ENCODE measurements at places on chromosomes 6 and 20.

- DNase-seq: no peak
Measured at GRCh38 chr6:128569732-128570679, 49.6 kb upstream of the PTPRK start.

GRCh38 chr20:19735446-19735845, 22.6 kb upstream of the RIN2 start:
- DNase-seq: no peak

GRCh38 chr6:111730864-111731263, 125.2 kb upstream of the TRAF3IP2 start:
- no peak for DNase-seq

DNA sequence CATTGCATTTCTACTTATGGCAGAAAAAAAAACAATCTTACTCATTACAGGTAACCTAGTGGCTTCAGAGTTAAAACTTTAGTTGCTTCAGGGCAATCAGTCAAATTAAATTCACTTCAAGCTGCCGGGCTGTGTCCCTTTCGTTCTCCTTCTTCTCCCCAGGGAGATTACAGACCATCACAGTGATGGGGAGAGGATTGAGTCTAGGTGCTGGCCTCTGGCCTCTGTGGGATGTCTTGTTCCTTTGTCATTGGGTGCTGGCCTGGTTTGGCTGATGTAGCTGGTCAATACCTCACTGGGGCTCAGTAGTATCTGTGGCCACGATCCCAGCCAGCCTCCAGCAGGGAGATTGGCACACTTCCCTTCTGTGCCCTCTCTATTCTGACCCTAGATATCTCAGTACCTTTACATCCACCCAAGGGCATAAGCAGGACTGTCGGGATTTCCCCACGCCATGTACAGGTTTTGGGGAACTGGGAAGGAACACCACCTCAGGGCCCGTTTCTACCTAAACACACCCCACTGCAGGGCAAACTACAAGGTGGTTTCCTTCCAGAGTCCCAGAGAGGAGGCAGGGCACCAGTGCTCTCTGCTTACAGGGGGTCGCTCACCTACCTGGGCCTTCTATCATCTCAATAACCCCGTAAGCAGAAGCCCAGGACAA, 15.4 kb downstream of the FYN start:
- no peak for DNase-seq

- no peak for DNase-seq
Measured at GRCh38 chr6:164040994-164041393, 626.5 kb downstream of the QKI start.

DNA sequence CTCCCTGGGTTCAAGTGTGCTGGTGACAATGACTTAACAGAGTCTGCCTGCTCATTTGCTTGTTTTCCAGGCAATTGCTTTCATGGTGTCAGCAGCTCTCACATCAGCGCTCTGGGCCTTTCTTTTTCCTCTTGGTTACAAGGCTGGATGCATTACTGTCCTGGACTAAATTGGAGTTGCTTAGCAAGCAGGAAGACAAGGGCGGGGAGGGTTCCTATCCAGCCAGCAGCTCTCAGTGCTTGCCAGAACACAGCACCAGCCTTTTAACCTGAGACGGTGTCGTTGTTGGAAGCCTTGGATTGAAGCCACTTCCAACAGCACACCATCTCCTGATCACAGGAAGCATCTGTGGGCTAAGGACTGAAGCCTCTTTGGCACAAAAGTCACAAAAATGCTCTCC, 606.9 kb downstream of the CDH26 start:
- no peak for DNase-seq

DNA sequence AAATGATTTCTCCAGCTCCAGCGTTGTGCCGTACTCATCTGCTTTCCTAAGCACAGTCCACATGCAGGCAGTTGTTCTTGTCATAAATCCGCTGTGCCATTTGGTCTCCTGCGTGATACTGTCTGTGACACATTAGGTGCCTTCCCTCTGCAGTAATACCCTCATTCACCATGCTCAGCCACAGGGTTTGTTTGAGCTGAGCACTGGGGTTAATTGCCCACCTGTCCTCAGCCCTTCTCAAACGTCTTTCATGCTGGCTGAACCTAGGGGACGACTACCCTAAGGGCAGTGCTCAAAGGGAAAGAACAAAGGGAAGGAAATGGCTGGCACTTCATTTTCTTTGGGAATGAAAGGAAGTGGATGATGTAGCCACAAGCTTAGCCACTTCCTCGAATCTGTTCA, 64.2 kb upstream of the MYLIP start:
- DNase-seq: no peak

DNA sequence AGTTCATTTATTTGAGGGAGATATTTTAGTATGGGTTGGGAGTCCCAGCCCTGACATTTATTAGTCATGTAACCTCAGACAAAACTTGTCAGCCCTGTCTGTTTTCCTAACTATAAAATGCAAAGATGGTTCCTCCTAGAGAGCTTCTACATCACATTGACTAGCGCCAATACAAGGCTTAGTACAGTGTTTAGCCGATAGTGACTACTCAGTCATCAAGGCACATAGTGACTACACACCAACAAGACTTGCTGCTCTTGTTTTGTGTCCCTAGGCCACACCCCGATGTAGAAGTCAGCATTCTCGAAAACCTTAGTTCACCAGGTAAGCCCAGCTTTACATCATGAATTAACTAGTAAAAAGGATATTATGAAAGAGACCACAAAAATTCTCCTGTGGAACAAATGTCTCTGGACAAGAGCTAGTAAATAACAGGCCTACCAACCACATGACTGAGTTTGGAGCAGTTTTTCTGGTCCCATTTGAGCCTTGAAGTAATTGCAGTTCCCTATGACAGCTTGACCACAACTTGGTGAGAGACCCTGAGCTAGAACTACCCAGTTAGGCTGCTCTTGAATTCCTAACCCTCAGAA, 68.8 kb downstream of the PFDN4 start:
- DNase-seq: no peak

DNA sequence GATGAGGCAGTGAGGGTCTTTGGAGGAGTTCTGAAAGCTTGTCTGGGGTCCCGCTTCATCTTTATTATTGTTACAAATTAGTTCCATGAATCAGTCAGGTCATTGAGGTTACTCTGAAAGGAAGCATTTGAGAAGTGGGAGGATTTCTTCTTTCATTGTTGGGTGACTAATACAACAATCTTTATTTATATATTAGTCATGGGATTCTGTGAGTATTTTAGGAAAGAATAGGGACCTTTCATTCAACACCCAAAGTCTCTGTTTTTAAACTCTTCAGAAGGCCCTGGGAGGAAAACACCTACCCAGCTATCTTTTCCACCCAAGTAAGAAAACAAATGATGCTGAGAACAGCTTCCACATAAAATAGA, 98.3 kb downstream of the SOD2 start:
- no peak for DNase-seq

GRCh38 chr6:166420351-166420750, 37.6 kb upstream of the MPC1 start:
- no peak for DNase-seq

- no peak for DNase-seq
Measured at GRCh38 chr6:30881392-30882203, 2.7 kb upstream of the DDR1 start.

DNA sequence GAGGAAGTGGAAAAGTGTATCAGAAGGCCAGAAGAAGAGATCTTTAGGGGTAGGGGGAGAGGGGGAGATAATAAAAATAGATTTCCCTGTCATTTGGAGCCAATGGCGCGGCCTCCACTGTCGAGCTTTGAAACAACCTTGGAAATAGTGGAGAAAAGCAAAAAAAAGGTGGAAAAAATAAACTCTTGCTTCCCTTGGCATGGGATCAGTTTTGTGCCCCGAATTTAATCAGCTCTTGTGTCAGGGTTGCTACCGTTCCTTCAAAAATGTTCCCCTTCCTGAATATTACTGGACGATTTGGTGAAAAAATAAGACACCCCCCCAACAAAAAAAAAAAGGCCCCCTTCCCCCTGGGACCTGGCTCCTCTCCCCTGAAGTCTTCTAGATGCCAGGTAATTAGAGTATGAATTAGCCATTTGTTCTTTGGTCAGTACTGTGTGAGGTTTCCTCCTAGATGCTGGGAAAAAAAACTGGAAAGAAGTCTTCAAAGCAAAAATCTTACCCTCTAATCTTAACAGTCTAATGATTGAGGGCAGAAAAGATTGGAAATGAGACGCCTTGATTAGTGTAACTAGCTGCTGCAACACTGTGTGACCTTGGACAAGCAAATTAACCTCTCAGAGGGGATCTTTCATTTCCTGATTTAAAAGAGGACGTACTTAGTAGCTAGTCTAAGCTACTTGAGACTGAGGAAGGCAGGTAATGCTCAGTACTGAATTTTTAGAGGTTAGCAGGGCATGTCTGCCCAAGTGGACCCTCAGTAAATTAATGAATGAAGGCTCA, 872 bp upstream of the RBM39 start:
- no peak for DNase-seq

DNA sequence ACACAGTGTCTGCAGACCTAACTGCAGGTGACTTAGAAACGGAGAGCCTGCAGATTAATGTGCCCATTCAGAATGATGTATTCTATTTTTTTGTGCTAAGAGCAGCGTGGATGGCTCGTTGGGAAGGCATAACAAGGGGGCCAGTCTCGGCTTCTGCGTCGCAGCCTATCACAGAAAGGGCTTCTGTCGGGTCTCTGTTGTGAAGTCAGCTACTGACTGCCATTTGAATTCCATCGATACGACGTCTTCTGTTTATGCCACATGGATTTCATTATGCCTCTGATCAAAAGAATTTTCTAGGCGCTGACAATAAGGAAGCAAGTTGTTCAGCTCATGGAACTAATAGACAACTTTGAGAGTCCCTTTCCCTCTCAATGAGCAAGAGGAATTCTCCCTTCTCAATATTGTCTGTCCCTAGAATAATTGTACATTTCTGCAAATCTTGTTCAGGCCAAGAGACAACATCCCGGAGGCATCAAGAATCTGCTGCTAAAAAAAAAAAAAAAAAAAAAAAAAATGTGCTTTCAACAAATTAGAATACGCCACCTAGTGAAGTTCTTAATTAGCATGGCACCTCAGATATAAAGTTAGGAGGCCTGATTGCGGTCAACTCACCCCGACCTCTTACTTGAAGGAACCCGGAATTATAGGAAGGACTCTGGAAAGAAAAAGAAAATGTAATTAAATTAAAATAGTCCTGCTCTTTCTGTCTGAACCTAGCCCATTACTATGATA, 223.9 kb downstream of the TSHZ2 start:
- DNase-seq: no peak

DNA sequence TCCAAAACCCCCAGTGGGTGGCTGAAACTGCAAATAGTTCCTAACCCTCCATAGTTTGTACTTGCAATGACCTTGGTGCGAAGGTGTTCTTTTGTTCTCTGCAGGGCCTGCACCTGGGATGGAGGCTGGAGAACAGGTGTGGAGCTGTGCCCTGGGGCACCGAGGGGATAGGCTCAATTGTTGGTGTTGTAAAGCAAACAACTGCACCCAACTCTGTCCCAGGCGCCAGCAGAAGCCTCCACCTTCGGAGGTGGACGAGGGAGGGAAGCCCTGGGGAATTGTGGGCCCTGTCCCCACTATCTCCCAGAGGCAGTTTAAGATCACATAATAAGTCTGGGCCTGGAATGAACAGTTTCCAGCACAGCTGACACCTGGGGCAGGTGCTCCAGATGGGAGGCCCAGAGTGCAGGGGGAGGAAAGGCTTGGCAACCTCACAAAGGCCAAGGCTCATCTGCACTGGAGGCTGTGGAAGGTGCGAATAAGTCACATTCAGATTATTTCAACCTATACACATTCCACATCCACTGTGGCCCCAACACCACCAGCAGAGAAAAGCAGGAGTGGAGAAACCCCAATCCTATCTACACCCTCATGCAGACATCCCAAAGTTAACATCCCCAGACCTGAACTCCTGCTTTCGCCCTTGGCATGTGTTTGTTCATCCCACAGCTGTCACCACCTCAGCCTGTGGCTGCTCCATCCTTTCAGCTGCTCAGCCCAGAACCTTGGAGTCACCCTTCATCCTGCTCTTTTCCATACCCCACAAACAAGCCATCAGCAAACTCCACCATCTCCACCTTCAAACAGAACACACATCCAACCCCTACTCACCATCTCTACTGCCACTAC, 12.3 kb upstream of the CBFA2T2 start:
- DNase-seq: no peak

DNA sequence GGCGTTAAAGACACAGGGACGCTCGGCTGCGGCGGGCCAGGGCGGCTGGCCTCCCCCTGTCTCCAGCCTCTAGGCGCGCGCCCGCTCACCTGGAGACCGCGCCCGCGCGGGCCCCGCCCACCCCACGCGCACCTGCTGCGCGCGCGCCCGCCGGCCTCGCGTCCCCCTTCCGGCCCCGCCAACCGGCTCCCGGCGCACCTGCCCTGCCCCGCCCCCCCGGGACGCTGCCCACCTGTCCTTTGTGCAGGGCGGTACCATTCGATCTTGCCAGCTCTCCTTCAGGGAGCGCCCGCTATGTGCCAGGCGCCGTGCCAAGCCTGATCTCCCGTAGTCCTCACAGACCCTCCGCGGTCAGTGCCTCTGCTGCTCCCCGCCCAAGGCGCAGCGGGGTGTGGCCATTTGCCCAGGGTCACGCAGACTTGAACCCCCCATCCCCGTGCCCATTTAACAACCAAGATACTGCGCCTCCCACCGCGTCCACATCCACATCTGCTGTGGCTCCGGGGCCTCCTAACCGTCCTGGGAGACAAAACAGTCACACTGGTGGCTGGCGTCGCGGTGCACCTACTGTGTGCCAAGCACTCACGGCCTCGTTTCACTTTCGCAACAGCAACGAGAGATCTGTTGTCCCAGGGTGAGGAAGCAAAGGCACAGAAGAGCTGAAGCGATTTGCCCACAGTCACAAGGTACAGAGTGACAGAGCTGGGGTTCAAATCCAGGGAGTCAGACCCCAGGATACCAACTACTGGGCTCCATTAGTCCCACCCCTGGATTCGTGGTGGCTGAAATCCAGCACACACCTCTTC, 48.1 kb downstream of the NOL4L start:
- DNase-seq: no peak

DNA sequence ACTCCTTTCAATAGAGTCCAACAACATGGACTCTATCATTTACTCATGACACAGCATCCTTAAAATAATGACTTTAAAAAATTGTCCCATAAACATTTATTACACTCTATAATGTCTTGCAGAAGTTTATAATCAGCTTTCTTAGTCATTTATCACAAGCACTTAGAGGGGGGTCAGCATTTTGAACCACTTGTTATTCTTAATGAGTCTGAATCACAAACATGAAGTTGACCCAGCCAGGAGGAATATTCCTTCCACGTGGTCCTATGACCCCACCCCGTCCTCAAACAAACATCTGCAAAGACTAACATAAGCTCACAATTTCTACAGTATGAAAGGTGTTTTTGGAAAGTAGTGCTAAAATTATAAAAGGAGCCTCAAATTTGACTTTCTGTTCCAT, 91.1 kb downstream of the MTFR2 start:
- DNase-seq: no peak

- no peak for DNase-seq
Measured at GRCh38 chr6:85580878-85581267, 12.8 kb downstream of the SNX14 start.

Measured in GM19239 (cell line).